Neural crest cell (in vitro differentiated cells): ENCODE measurements at places on chromosomes 3 and 15.

GRCh38 chr3:191238321-191238817, 39.3 kb downstream of the OSTN start:
- no peak for DNase-seq

GRCh38 chr3:46895204-46895660, 17.7 kb downstream of the PTH1R start:
- peak; percentile 66 for DNase-seq

GRCh38 chr3:44952689-44953088, 23.3 kb downstream of the ZDHHC3 start:
- no peak for DNase-seq

DNA sequence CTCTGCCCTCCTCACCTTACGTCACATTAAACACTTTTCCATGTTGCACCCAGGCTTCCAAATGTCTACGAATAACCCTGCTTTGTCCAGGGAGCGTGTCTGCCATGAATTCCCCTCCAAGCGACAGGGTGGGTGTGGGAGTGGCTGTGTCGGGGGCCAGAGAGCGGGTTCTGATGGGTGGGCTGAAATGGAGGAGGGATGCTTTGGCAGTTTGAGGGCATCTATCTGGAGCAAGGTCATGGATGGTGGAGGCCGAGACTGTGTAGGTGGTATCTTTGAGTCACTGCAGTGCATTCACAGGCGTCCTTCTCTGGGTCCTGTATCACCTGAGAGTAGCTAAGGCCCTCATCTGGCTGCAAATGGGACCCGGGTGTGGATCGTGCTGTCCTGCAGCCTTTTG, 36.6 kb downstream of the SMAD6 start:
- no peak for DNase-seq

- no peak for DNase-seq
These were observed 12.0 kb upstream of the CTXND1 start for GRCh38 chr15:80264031-80264430.

- no peak for DNase-seq
These were observed 21.4 kb upstream of the ABHD17C start for GRCh38 chr15:80673561-80674244.

DNA sequence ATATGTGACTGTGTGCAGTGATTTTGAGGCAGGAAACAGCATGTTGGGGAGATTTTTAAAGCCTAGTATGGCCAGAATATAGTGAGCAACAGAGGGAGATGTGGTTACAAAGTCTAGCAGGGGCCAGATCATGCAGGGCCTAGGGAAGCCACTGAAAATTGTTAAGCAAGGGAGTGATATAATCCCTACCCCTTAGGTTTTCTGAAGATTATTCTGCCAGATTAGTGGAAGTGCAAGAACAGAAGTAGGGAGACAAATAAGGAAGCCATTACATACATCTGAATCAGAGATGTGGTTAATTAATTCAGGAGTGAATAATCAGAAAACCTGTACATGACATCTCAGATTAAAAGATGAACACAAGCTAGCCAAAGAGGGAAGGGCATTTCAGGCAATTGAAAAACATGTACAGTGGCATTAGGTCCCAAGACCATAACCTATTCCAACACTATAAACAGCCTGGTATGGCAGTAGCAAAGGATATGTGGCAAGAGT, 54.8 kb downstream of the MSL2 start:
- no peak for DNase-seq

- DNase-seq: no peak
These were observed 31.0 kb upstream of the CAV3 start for GRCh38 chr3:8702560-8702959.

GRCh38 chr15:79332824-79333510, 22.1 kb downstream of the TMED3 start:
- DNase-seq: no peak

GRCh38 chr3:151135541-151136337, 50.3 kb downstream of the MED12L start:
- no peak for DNase-seq

DNA sequence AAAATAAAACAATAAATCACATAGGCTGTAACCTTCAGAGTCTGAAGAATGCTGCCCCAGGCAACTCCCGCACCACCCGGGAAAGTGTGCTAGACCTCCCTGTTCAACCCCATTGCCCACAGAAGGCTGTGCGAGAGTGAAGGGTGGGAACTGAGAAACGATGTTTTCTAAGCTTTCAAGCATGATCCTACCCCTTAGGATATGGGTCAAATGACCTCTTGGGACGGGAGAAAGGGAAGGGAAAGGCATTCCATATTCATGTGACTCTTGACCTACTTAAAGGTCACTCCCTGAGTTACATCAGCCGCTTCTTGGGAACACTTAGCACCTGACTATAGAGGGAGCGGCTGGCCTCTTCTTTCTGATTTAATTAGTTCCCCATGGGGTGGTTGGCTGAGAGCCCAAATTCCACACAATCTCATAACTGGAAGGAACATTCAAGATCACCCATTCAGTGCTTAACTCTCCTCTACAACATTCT, 114.7 kb upstream of the SLC24A5 start:
- DNase-seq: no peak

- DNase-seq: no peak
These were observed 225.6 kb downstream of the NFKBIZ start for GRCh38 chr3:102074946-102075345.

DNA sequence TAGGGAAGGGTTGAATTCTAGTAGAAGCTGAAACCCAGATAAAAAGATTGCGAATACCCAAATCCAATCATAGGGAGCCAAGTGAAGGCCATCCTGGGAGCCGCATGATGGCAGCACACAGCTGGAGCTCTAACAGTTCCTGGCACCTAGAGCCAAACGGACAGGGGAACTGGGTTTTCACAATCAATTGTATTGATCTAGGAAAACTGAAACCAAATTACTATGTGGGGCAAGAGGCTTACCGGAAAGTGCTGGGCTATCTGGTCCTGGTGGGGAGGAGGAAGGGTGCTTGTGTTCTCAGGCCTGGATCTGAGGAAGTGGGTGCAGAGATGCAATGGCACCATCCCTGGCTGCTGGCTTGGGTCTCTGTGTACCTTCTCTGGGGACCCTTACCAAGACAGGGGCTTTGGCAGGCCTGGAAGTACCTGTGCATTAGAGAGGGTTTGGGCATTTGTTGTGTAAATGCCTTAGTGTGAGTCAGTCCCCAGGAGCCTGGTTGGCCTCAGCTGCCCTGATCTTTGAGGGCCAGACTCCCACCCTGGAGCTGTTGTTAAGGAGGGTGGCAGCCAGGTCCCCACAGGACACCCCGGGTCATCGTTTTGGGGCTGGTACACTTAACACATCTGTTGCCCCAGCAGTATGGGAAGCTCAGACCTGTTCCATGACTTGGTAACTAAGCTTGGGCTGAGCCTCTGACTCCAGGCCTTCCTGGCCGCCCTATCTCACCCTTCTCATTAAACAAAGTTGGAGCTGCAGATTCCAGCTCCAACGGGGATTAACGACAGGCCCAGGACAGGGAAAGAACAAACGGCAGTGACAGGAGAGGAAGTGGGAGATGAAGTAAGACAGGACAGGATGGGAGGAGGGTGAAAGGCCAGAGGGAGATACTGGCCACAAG, 8.9 kb upstream of the FURIN start:
- no peak for DNase-seq

- no peak for DNase-seq
These were observed 167.3 kb downstream of the FAM43A start for GRCh38 chr3:194852831-194853508.

GRCh38 chr3:143134471-143134870, 14.9 kb downstream of the CHST2 start:
- DNase-seq: no peak

DNA sequence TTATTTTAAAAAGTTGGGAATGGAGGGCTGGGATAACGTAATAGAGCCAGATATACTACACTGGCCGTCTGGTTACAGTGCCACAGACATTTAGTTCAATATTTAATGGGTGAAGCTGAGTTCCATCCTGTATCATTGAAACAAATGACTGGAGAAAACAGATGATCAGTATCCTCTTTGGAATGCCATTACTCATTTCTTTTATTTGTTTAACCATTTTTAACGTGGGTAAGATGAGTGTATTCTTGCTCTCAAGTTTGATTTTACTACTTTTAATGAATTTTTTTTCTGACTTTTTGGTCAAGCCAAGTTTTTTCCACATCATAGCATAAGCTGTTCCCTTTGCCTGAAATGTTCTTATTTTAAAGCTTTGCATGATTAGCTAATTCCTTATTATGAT, 53.9 kb upstream of the GRM7 start:
- no peak for DNase-seq

- DNase-seq: no peak
These were observed 267.4 kb upstream of the HES1 start for GRCh38 chr3:193868590-193868989.

- DNase-seq: no peak
These were observed 43.6 kb downstream of the WHAMM start for GRCh38 chr15:82852941-82853561.

GRCh38 chr15:72042865-72043264, 75.1 kb downstream of the MYO9A start:
- no peak for DNase-seq
